ENCODE measurements at places on chromosomes 7 and 10.

GRCh38 chr7:134618756-134619530 is 27.7 kb upstream of the BPGM start:
- DNase-seq = no peak

GRCh38 chr7:22117222-22117621 is 171.5 kb upstream of the CDCA7L start:
- no peak for DNase-seq

DNA sequence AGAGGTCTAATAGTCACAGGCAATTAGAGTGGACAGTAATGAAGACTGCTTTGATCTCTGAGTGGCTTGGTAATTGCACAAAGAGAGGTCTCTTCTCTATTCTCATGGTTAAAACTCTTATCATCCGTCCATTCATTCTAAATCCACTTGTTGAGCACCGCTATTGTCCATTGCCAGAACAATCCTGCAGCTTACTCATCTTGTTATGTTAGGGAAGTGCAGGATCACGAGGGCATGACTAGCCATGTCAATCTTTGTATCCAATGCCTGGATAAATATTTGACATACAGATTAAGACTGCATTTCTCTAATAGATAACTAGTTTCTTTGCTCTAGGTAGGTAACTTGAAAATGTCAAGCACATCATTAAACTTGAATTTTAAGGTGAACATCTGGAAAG is 14.9 kb downstream of the SFTPD start:
- no peak for DNase-seq

DNA sequence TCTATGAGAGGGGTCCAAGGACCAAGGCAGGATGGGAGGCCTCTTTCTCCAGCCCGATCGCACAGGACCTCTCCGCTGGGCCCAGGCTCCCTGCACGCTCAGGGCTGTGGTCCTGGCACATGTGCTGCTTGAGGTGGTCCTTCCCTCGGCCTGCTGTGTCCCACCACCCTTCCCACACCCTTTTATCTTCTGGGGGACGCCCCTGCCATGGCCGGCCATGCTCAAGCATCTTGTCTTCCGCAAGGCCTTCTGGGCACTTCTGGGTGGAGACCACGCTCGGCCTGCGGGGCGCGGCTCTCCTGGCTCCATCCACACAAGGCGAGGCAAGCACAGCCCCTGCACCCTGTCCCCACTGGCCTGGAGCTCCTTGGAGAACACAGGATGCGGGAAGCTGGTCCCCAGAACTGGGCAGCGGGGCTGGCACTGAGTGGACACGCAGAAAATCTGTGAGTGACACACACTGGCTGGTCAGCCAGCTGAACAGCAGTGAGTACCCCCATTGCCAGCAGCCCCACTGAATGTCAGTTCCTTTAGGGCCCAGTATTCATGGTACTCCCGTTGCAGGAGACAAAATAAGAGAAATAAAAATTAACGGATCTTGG is 115.9 kb downstream of the TCERG1L start:
- no peak for DNase-seq

- no peak for DNase-seq
Observed at GRCh38 chr7:7476381-7476780, 59.3 kb downstream of the COL28A1 start.

DNA sequence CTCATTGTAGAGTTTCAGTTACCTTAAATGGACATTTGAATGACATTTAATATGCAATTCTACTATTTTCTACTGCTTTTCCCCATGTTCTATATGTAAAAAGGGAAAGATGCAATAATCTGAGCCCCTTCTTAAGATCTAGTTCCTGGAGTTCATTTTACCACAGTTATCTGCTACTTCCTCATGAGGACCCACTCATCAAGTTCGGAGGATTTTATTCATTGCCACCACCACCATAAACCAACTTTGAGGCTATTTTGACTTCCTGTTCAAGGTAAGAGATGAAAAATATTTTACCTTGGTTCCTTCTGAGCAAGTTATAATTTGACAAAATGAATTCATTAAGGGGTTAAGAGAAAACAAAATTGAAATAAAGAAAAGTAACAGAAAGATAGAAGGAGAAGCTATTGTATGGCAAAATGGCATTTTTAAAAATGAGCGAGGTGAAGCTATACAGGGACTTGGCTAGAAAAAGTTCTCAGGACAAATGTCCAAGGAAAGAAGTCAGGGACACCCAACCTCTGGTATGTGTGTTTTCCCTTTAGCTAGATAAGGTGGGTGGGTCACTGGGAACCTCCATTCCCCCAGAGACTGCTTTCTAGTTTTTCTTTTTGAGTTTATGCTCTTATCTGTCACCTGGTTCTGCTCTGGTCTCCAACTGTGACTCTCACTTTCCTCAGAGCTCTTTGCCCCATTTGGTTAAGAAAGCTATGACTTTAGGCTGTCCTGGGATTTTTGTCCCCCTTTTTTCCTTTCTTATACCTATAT is 14.9 kb upstream of the FAM3C start:
- DNase-seq = no peak

- DNase-seq = no peak
Observed at GRCh38 chr7:54796150-54796549, 37.1 kb upstream of the SEC61G start.

- DNase-seq = no peak
Observed at GRCh38 chr10:84755311-84755710, 426.9 kb downstream of the CCSER2 start.

GRCh38 chr7:116560021-116560970 is 35.5 kb downstream of the CAV1 start:
- DNase-seq = no peak

GRCh38 chr7:74071121-74071520 is 12.5 kb upstream of the LIMK1 start:
- no peak for DNase-seq

GRCh38 chr10:95377950-95378349 is 87.1 kb upstream of the PDLIM1 start:
- no peak for DNase-seq

DNA sequence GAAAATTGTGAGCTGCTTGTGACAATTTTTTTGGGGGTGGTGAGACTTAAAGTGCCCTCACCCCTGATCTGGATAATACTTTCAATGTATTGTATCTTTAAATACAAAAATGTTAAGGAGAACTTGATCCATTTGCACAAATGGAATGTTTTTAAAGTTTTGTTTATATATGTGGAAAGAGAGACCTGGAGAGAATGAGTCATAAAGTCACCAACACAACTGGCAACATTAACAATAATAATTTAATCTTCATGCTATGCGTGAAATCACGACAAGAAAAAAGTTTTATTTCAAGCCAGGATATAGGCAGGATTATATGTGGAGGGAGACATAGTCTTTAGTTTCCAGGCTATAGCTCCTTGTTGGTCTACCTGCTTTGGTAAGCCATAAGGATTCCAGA is 537.5 kb downstream of the GPAM start:
- DNase-seq = no peak

- no peak for DNase-seq
Observed at GRCh38 chr10:51783941-51784340, 84.5 kb upstream of the CSTF2T start.

GRCh38 chr10:120221873-120222485 is 235.0 kb upstream of the PLPP4 start:
- DNase-seq = no peak

DNA sequence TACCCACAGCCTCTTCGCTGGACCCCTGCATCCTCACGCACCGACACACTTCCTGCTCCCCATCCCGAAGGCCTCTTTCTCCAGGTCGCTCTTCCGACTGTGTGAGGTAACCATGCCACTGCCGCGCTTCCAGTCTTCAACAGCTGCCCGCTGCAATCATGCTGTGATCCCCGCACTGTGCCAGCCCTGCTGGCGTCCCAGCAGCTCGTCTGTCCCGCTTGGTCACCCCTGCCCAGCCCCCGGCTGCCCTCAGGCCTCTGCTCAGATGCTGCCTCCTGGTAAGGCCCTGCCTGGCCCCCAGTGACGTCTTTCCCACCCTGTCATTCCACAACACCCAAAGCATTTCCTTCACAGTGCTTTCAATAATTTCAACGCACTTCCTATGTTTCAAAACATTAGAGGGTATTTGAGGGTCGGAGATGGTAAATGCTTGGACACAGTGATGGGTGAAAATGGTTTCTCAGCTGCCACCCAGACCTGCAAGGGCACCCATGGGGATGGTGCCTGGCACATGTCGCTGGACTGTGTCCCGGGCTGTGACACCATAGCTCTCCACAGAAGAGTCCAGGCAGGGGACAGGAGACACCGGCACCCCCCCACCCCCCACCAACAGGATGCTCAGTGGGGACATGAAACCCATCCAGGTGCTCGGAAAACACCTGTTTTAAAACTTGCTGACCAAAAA is 125.2 kb downstream of the MAD1L1 start:
- DNase-seq = no peak

DNA sequence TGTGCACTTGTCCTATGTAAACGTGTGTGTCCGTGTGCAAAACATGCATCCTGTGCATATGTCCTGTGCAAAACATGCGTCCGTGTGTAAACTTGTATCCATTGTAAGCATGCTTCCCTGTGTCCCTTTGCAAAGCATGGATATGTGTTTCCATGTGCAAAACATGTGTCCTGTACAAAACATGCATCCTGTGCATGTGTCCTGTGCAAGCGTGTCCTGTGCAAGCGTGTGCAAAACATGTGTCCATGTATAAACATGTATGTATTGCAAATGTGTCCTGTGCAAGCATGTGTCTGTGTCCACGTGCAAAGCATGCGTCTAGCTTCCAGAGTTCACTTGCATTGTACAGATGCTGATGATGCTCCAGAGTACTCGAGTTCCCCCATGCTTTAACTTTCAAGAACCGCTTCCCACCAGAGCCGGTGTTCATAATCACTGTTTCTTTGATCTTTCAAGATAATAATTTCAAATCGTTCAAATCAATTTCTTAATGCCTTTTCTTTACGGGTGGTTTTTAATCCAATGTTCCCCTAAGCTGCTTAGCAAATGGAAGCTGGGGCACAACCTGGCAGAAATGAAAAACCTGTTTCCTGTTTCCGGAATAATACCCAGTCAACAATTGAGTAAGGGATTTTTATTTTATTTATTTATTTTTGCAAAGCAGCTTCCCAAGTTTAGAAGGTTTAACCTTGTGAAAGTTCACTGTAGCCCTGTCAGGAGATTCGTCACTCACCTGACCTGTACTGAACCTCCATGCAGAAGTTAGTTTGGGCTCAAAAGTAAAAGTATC is 641 bp upstream of the ASB13 start:
- DNase-seq = no peak

- no peak for DNase-seq
Observed at GRCh38 chr10:34687434-34688210, 127.5 kb downstream of the PARD3 start.

DNA sequence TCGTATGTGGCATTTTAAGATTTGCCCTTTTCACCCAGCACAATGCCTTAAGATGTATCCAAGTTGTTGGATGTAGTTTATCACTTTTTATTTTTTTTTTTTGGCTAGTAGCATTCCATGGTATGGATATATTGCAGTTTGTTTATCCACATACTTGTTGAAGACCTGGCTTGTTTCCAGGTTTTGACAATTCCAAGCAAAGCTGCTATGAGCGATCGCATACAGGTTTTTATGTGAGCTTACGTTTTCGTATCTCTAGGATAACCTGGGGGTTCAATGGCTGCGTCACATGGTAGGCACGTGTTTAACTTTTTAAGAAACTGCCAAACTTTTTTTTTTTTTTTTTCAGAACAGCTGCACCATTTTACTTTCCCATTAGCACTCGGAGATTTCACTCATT is 32.2 kb downstream of the BAIAP2L1 start:
- DNase-seq = no peak

- no peak for DNase-seq
Observed at GRCh38 chr10:80094231-80094630, 15.8 kb downstream of the TMEM254 start.

GRCh38 chr7:48035967-48036478 is 680 bp downstream of the C7orf57 start:
- no peak for DNase-seq

- DNase-seq = no peak
Observed at GRCh38 chr10:71344993-71345480, 26.0 kb downstream of the SLC29A3 start.

Data from activated CD4-positive, CD25-positive, alpha-beta regulatory T cell treated with anti-CD3 and anti-CD28 coated beads, Interleukin-2, amount 50 U/mL, for 72 hours (primary cell).